T-cell (primary cell): ENCODE measurements at places on chromosomes 3 and 15. TPM values are rescaled to one million over a fixed set of nuclear protein-coding genes. Genes with fewer than 3 reads are reported as not detected.

GUCA1C gene
- not detected for total RNA-seq

FBXL22 gene
- 1.5 TPM for total RNA-seq

GRCh38 chr15:35443376-35443775, 102.6 kb downstream of the DPH6 start:
- no peaks in the 10 kb centered on the region for H3K4me1 ChIP-seq
- DNase-seq = no peak
- H3K27ac ChIP-seq = no peak overlapping the region
- H3K4me3 ChIP-seq = no peak overlapping the region

DNA sequence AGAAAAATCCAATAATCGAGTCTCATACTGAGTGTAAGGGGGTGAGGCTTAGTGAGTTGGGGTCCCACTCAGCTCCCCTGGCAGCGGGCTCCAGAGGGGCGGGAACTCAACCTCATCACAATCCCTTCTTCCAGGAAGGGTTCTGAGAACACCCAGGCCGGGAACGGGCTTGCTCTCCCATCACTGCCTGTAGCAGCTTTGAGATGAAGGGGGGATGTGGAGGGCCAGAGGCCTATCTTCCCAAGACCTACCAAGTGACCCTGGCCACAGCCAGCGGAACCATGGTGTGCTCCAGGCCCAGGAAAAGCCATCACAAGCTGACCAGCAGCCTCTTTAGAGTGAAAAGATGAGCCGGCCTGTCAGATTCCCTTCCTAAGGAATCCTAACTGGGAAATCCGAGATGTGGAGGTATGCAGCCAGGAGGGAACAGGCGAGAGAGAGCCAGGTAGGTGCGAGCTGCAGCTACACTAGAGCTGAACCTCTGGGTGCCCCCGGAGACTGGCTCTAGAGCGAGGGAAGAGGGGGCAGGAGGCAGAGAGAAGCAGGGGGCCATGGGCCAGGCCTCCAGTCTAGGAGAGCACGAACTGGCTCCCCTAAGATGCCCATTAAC, 18.5 kb downstream of the GRAMD2A start:
- peaks cover 2% of the 10 kb centered on the region for H3K4me1 ChIP-seq
- peaks cover 52% of the 10 kb centered on the region for H3K27me3 ChIP-seq
- no peak overlapping the region for H3K4me3 ChIP-seq
- DNase-seq = no peak

DNA sequence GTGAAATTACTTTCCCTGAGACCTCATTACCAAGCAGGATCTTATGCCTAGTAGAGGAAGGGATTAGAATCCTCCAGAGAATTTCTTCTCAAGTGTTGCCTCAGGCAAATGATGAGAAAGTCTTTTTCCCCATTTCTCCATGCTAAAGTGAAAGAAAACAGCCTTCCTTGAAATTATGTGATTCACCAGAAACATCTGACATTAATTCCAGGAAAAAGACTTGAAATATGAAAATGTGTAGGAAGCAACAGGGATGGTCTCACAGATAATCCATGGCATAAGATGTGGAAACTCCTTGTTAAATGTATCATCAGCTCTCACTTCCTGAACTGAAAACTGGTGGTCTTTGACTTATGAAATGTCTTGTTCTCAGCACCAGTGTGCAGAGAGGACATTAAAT, 17.9 kb upstream of the ABI3BP start:
- no peak for DNase-seq
- peaks cover 7% of the 10 kb centered on the region for H3K27me3 ChIP-seq
- no peaks in the 10 kb centered on the region for H3K4me1 ChIP-seq
- H3K27ac ChIP-seq = no peak overlapping the region
- no peaks in the 10 kb centered on the region for H3K36me3 ChIP-seq
